ENCODE measurements at places on chromosomes 5 and 9. TPM values are rescaled to one million over a fixed set of nuclear protein-coding genes. Genes with fewer than 3 reads are reported as not detected.
A peak's percentile ranks its signal among the peaks of the same experiment; 100 is the strongest.

GRCh38 chr9:93452710-93453046 is 703 bp downstream of the FAM120AOS start:
- no peak for DNase-seq

- DNase-seq, result no peak
Measured at GRCh38 chr5:10393491-10393890, 40.0 kb downstream of the MARCHF6 start.

- DNase-seq, result no peak
Measured at GRCh38 chr5:159450417-159450816, 120.1 kb upstream of the IL12B start.

DNA sequence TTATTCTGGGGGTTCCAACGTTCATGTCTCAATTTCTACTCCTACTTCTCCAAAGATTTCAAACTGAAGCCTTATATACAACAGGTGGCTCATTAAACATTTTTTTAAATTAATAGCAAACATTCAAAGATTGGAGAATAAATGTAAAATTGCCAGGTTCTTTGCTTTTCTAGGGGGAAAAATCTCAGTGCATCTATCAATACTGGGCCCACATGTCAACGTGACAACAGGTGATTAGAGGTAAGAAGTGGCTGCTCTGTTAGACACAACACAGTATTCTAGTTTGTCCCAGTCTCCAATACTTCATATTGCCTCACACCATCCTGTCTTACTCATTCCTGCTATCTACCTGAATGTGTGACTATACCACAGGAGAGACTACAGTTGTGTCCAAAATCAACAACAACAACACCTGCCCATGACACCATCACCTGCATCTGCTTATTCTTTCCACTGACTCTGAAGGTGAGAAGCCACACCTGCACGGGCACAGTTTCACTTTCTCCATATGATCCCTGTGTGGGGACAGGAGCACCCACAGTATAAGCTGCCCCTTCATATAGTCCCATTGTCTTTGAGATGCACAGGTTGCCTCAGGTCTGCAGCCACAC is 110.2 kb downstream of the LHFPL2 start:
- no peak for DNase-seq

GRCh38 chr5:13780081-13780480 is 164.4 kb downstream of the DNAH5 start:
- DNase-seq, result no peak

- peak; percentile 47 for DNase-seq
Measured at GRCh38 chr9:111438541-111439235, 45.5 kb downstream of the ECPAS start.

The SLC36A3 gene
- total RNA-seq, result not detected

DNA sequence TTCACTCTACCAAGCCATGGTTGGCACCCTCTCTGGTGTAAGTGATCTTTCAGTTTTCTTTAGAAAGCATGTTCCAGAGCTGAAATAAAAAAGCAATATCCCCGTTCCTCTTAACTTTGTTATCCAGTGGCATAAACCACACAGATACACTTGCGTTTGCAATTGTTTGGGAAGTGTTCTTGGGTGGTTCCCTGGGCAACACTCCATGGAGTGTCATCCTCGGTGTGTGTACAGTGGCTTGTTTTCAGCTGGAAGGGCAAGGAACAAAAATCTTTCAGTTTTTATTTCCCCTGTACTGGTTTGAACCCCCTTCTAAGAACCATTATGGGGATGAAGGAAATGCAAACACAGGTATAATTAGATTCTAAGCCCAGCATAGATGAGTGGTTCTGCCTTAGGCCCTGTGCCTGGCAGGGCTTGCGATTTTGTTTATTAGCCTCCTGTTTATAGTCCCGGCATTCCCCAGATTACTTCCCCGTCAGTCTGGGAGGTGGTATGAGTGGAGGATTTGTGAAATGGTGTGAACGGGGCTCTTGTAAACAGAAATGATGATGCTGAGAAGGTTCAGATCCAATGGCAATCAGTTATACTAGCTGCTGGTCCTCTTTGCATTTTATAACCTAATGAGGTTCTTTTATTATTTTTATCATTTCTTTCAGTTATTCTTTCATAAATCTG is 76.0 kb upstream of the CD180 start:
- DNase-seq, result no peak

DNA sequence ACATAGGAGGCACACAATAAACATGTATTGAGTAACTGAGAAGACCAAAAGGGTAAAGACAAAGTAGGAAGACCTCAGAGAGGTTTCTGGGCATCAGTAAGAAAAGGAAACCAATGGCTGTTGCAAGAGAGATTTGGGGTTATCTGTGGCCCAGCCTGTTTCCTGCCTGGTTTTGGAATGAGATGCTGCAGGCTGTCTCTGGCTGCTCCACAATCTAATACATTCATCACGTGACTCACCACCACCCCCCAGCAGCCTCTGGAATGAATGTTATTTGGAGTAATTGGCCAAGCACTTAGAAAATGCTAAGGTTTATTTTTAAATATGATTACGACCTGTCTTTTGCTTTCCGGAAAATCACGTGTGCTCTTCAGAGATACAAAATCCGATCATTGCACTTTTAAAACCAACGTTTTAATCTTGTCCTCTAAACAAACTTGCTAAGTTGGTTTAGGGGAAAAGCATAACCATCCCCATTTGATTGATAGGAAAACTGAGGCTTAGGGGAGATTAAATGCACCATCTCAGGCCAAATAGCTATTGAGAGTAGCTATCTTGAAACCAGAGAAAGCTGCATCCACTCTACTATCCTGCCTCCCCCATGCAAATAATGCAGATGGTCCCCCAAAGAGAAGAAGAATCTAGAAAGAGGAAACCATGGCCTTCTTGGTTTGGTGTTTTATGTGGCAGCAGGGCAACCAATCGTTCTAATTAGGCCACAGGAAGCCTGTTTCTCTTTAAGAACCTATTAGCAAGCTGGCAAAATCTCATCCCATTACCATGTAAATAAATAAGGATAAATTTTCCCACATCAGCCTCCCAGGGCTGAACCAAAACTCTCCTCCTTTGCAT is 151.8 kb upstream of the ADRA1B start:
- peak; percentile 80 for DNase-seq

- no peak for DNase-seq
Measured at GRCh38 chr9:73133921-73134407, 17.7 kb upstream of the ANXA1 start.

DNA sequence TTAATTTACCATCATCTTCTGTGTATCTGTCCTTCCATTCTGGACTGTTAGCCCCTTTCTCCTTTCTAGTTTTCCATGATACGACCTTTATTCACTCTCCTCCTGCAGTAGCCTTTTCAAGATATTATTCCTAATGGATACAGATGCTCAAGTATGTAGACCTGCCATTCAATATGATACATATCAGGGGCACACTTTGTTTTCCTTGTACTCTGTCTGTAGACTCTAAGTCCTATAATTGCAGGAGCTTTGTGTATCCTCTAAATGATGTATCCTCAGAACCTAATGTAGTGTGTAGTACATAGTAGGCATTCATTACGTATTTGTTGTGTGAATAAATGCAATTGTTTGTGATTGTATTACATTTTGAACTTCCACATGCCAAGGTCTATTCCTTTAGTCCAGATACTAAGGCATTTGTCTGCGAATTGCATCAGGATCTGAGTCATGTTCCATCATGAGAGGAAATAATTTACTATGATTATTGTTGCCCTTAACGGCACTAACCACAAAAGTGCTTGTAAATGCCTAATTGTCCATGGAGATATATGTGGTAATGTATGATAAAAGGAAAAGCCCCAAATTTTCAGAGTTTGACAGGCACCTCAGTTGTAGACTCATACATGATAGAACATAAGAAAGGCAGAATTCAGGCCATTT is 57.1 kb upstream of the IZUMO3 start:
- no peak for DNase-seq

The IFNA13 gene
- not detected for total RNA-seq

GRCh38 chr9:24846248-24846912 is 300.7 kb upstream of the IZUMO3 start:
- no peak for DNase-seq

The CREB3 gene
- 69.1 TPM for total RNA-seq

DNA sequence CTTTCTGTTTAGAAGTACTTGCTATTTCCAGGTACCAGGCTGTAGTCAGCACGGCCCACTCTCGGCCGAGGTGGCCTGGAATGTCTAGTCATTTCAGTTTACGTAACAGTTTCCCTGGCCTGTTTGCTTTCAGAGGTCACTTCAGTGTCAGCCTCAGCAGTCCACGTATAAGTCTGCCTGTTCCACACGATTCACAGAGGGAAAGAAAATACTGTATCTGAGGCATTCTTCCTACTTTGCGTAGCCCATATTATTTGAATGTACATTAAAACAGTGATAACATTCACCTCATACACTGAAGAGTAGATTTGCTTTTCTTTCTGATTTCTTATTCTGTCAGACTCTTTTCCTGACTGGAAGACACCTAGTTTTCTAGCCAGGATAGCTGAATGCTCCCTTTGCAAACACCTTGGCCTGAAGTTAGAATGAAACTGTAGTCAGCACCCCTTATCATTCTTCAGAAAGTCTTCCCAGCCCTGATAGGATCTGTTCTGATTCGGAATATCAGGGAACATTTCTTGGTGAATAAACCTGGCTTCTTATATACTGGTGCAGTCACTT is 140.9 kb downstream of the AOPEP start:
- DNase-seq, result peak; percentile 74

- no peak for DNase-seq
Measured at GRCh38 chr9:128280084-128280622, 4.1 kb downstream of the SWI5 start.

- peak; percentile 85 for DNase-seq
Measured at GRCh38 chr5:126002222-126002897, 420.8 kb upstream of the GRAMD2B start.

DNA sequence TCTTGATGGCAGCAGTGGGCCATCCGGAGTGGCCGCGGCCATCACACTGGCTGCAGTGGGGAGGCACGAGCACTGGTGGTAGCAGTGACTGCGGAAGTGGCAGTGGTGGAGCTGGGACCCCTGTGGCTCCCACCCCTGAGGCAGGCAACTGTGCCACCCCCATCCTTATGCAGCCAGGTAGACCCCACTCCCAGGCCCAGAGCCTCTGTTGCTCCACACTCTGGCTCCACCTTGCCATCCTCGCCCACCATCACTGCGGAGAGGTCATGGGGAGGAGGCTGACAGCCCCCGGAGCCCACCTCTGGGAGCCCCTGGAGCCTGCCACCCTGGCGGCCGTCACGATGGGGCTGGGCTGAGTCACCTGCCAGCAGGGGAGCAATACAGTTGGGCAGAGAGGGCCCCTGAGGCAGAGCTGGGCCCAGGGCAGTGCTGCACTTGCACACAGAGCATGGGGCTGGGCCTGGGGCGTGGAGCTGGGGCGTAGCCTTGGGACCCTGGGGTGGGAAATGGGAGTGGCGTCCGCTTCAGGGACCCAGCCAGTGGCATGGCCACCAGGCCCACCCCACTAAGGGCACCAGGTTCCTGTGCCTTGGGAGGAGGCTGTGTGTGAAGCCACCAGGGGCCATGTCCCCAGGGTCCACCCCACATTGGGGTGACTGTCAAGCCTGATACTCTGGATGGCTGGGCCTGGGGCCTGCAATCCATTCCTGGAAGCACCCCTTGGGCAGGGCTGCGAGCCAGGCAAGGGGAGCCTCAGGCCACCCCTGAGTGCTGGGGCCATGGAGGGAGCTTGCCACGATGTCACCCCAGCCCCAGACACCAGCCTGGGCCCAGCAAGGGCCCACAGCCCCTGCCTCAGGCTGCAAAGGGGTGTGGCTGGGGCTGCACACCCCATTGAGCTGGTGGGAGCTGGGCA is 7.7 kb downstream of the AMBP start:
- DNase-seq, result no peak

DNA sequence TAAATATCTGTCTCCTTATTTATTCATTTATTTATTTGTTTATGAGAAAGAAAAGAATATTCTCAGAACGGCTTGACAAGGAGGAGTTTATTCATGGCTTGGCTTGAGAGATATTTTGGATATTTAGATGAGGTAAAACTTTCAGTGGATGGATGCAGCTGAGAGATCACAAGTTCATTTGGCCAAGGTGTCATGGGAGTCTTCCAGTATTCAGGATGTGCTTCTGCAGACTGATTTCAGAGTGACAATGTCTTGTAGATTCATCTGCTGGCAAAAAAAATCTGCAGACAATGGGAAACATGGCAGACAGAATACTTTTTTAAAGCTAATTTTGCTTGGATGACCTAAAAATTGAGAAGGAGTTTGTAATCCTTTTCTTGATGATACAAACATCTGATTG is 38.5 kb downstream of the XRCC4 start:
- DNase-seq, result no peak

DNA sequence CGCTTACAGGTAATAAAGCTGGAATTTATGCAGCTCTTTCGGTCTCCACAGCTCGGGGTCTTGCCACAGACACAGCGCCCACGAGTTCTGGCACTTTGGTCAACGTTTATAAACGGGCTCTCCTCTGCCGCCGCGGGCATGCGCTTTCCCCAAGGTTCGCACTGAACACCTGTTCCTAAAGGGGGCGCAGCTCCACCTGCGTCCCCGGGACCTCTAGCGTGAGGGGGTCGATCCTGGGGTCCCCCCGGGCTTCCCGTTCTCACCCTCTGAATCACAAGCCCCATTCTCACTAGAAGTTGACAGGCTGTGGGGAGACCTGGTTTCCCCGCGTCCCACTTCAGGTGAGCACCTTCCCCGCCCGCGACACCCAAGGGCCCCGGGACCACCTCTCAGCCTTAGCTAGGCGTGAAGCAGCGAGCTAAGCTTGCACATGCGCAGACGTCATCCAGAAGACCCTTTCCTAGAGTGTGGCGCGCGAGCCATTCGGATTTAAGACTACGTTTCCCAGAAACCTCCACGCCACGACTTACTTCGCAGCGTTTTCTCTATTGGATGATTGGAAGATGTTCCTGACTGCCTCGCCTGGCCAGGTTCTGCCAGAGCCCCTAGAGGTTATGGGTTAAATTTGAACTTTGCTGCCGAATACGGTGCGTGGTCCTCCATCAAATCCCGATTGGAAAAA is 21.3 kb upstream of the ZNF782 start:
- peak; percentile 92 for DNase-seq

The C9orf72 gene
- total RNA-seq, result 8.1 TPM

- DNase-seq, result no peak
Measured at GRCh38 chr9:124950050-124950718, 9.3 kb upstream of the GOLGA1 start.

DNA sequence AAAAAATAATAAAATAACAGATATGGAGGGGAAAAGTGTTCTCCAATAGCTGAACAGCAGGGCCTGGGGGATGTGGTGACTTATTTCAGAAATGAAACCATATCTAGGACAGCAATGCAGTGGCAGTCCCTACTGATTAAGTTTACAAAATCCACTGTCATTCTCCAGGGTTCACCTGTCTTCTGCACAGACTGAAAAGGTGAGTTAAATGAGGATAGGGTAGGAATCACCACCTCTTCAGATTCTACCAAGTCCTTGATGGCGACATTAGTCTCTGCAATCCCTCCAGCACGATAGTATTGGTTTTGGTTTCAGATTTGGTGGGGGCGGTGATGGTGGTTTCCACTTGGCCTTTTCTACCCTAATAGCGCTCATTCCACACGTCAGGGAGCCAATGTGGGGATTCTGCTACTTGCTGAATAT is 32.3 kb upstream of the NPM1 start:
- no peak for DNase-seq

- DNase-seq, result no peak
Measured at GRCh38 chr9:93125331-93125894, 8.6 kb downstream of the NINJ1 start.
